ENCODE measurements at places on chromosomes 4 and X.

DNA sequence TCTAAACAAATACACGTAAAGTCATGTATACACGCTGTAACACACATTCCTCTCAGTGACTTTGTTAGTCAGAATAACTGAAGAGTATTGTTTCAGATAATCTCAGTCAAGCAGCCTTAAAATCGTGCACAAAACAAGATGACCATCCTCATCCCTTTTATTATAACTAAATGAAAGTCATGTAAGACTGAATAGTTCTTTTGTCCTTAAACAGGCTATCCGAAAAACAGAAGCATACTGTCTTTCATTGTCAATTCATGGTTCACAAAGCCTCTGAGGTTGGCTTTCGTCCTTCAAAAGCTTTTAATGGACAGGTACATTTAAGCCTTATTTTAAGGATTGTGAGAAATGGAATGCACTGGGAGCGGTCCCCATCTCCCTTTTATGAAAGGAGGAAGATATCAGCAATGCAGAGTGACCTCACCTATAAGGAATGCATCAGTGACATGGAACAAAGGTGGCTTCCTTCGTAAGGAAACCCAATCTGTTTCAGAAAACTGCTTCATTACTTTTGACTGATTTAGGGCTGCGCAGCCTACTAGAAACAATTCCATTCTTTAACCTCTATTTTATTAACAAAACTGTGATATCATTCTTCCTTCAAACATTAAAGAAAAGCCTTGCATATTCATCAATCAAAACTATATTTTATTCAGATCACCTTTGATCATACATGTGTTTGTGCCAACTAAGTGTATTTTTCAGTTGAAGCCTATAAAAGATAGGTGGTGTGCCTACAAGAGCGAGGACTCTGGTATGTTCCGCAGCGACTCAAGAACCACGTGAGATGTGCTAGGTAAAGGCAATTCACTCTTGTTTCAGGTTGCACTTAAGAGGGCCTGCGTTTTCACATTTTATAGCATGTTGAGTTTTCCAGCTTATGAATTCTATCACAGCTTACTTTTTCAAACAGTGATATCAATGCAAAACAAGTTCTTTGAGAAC lies 19.2 kb downstream of the SH3RF1 start:
- no peak for DNase-seq

- DNase-seq: peak; percentile 50
Measured at GRCh38 chr4:1809754-1810502, 16.8 kb downstream of the FGFR3 start.

GRCh38 chr4:22486276-22486675 lies 29.6 kb downstream of the ADGRA3 start:
- no peak for DNase-seq

- peak; percentile 64 for DNase-seq
Measured at GRCh38 chrX:48021026-48021900, 14.5 kb downstream of the SPACA5 start.

- DNase-seq: no peak
Measured at GRCh38 chrX:133723930-133724329, 261.5 kb downstream of the GPC3 start.

GRCh38 chrX:19846995-19847790 lies 40.2 kb downstream of the SH3KBP1 start:
- DNase-seq: no peak

- no peak for DNase-seq
Measured at GRCh38 chrX:40009462-40009851, 88.3 kb downstream of the BCOR start.

GRCh38 chr4:2361366-2362265 lies 56.8 kb downstream of the ZFYVE28 start:
- no peak for DNase-seq

DNA sequence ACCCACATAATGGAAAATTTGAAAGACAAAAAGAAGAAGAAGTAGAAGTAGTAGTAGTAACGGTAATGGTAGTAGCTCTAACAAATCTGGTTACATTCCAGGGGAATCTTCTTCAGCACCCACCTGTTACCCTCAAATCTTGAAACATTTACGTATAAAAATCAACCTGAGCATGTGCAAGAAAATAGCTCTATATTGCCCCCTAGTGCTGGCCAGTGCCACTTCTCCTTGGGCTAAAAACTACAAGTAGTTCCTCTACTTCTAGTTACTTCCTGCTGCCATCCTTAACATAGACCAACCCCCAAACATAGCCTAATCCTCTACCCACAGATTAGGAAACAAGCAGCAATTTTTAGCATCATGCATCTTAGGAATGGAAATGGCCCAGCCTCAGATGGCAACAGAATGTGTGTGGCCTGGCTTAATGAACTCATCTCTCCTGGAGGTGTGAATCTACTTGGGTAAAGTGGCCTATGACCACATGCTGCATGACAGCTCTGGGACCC lies 3.1 kb downstream of the PDGFC start:
- no peak for DNase-seq

GRCh38 chrX:144798972-144799371 lies 448.3 kb upstream of the SPANXN1 start:
- no peak for DNase-seq

GRCh38 chrX:135740681-135741149 lies 27.3 kb downstream of the CT45A1 start:
- peak; percentile 33 for DNase-seq

DNA sequence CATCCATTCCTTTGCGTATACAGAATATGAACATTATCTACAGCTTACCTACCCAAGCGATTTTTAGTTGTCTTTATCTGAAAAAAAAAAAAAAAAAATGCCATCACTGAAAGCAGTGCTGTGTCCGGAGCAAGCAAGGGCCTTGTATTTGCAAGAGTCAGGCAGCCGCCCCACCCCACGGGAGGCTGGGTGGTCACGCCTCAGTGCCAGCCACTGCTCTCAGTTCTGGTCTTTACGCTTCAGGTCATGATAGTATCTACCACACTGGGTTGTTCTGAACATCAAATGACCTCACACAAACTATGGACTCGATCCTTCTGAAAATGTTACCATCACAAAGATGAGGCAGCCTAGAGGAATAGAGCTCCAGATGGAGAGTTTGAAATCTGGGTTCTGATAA lies 62.7 kb upstream of the HELT start:
- no peak for DNase-seq

GRCh38 chrX:111336141-111336540 lies 65.9 kb upstream of the CAPN6 start:
- no peak for DNase-seq

DNA sequence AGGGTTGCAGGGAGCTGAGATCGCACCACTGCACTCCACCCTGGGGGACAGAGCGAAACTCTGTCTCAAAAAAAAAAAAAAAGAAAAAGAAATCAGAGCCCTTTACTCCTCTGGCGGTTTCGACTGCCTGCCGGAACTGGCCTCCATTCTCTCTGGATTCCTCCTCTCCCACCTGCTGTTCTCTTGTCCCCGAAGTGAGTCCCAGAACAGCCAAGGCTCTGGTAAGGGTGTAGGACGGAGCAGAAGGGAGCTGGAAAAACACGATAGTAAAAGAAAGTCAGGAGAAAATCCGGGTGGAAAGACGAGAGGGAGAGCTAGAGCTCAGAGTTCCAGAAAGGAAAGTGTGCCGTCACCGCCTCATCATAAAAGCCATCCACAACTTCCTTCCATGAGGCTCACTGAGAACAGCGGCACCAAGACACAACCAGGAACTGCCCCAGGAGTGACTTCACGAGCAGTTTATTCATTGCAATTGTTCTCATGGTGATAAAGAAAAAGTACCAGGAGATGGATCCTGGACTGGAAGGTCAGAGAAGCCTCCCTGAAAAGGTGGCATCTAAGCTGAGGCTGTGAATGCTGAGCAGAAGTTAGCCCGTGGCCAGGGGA lies 12.3 kb downstream of the TLR3 start:
- no peak for DNase-seq

GRCh38 chrX:119495734-119496726 lies 27.8 kb downstream of the SLC25A5 start:
- DNase-seq: no peak

GRCh38 chr4:181830404-181831035 lies 412.7 kb upstream of the TENM3 start:
- DNase-seq: no peak

DNA sequence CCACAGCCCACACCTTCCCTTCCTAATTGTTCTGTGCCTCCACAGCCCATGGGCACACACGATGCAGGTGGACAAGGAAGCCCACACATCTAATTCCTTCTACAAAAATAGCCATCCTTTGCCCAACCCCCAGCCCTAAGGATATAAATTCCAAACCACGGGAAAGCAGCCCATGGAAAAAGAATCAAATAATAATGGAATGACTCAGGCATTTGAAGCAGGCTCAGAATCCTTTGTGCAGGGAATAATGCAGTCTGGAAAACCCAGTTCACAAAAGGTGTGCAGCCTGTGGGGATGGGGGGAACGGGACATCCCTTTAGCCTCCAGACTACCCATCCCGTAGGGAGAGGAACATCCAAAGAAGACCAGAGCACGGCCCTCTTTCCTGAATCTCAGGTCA lies 342.3 kb upstream of the GALNT7 start:
- no peak for DNase-seq

GRCh38 chr4:24915121-24915922 lies 2.5 kb upstream of the CCDC149 start:
- no peak for DNase-seq

DNA sequence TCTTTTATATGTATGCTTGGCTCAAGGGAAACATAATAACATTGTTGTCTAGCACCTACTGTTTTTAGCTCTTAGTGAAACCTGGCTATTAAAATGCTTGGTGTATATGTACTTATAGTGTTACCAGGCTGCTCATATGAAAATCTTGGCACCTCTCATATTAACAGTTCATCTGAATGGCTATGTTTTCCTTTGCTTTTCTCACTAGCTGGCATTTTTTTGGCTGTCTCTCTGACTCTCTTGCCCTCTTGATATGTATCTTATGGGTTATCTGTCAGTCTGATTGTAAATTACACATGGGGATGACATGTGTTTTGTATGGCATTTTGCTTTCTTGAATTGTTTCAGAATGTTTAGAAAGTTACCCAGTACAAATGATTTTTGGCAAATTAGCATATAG lies 158.0 kb downstream of the ARHGAP24 start:
- DNase-seq: no peak

DNA sequence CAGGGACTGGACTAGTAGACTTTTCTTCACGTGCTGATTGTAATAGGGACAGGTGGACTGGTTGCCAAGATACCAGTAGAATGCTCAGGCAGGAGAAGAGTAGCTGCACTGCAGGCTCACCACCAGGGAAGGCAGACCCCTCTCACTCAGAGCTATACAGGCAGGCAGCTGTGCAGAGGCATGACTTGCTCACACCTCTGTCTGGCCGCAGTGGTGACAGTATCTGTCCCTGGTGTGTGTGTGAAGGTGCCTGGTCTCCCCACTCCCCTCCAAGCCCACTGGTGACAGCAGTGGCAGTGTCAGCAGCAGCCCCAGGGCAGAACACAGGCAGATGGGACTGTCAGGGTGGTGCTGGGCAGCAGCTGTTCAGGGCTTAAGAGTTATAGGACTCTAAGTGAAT lies 140.7 kb downstream of the RPS6KA6 start:
- no peak for DNase-seq

DNA sequence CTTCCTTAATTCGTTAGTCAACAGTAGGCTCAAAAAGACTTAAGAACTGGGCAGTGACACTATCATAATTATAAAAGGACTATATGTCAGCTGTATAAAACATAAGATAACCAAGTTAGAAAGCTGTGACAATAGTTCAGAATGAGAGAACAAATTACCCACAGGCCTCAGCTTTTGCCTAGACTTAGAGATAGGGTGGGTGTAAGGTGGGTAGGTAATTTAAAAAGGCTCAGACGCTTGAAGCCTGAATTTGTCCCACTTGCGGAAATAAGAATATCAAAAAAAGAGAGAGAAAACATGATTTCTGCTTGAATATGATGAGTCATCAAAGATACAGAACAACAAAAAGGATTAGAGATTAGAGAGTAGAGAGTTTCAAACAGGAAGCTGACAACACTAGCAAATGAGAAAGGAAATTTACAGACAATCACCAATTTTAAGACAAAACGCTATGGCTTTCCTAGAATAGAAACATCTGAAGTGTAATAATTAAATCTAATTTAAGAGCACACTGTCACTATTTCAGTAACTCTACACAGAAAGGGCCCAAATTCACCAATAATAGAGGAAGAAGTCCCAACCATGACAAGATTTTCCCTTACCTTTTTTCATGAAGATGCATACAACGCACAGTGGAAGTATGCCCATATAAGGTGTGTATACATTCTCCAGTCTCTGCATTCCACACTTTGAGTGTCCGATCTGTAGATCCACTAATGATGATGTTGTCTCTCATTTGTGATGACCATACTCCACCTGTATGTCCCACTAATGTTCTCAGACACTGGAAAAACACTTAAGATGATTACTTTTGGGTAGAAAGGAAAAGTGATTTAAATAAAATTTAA lies 208.1 kb downstream of the FBXW7 start:
- no peak for DNase-seq

GRCh38 chrX:42708222-42708621 lies 69.7 kb downstream of the PPP1R2C start:
- no peak for DNase-seq

- DNase-seq: no peak
Measured at GRCh38 chr4:70544279-70544868, 26.0 kb downstream of the AMTN start.

GRCh38 chr4:81225252-81225651 lies 10.2 kb upstream of the PRKG2 start:
- DNase-seq: no peak

GRCh38 chr4:6378493-6379445 lies 93.6 kb downstream of the PPP2R2C start:
- DNase-seq: no peak

DNA sequence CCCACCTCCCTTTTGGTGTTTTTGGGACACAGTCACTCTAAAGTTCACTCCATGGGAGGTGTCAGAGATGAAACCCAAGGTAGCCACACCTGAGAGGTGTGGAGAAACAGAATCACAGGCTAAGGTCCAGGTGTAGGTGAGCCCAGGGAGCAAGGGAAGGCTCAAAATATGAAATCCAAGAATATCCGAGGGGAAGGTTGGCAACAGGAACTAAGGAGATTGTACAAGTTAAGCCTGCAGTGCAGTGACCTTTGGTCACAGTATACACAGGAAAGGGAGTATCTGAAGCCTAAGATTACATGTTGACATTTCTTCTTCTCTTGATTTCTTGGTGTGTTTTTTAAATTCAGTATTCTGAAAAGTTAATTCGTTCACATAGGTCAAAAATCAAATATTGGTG lies 46.5 kb downstream of the PHF8 start:
- DNase-seq: no peak

DNA sequence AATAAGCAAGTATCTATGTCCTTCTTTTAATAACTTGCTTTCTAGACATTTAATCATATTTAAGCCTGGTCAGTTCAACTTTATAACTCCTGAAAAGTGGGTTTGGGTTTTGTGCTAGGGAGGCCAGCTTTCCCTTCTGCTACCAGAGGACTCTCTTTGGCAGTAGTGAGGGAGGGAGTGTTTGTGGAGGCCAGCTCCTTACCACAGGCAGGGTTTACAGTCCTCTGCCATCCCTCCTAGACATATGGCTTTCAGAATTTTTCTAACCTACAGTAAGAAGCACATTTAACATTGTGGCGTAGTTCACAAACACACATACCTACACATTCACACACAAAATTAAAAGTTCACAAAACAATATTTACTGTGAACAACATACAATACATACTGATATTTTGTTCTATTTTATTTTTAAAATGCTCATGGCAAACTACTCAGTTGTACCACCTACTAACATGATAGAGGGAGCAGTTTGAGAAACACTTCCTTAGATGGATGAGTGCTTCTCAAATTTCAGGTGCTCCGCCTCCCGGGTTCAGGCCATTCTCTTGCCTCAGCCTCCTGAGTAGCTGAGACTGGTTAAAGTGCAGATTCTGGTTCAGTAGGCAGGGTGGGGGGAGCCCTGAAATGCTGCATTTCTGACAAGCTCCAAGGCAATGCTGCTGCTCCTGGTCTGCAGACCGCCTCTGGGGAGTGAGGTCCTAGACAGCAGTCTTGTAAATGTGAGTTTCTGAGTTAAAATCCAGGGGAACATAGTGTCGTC lies 86.7 kb downstream of the PTTG2 start:
- DNase-seq: no peak

All from stimulated activated CD4-positive, alpha-beta T cell treated with anti-CD3 and anti-CD28 coated beads, Interleukin-15, amount 100 ng/mL, for 48 hours (primary cell).